Pancreas (tissue), 10 donors: ENCODE measurements at places on chromosomes 12 and 14. TPM values are rescaled to one million over a fixed set of nuclear protein-coding genes. Genes with fewer than 3 reads are reported as not detected.

Gene ACOT6
- not detected for polyA plus RNA-seq

Gene EIF4B
- polyA plus RNA-seq: 88.6 TPM

Gene PRIMA1
- polyA plus RNA-seq: 0.27 TPM

Gene RTRAF
- polyA plus RNA-seq: 96.4 TPM

Gene MGP
- 112 TPM for polyA plus RNA-seq

Gene ESRRB
- 0.85 TPM for polyA plus RNA-seq

Gene UTP20
- 2.0 TPM for polyA plus RNA-seq

Gene NXPH4
- polyA plus RNA-seq: 0.28 TPM

Gene HSP90AA1
- 106 TPM for polyA plus RNA-seq

Gene TFCP2
- polyA plus RNA-seq: 6.7 TPM

Gene TRHDE
- polyA plus RNA-seq: 2.2 TPM

Gene PLBD2
- polyA plus RNA-seq: 11.4 TPM

Gene KRT6A
- polyA plus RNA-seq: 0.82 TPM

Gene PLXNC1
- polyA plus RNA-seq: 0.53 TPM

Gene SLC39A5
- 307 TPM for polyA plus RNA-seq

Gene ZNF891
- 0.95 TPM for polyA plus RNA-seq

Gene PIK3C2G
- 1.6 TPM for polyA plus RNA-seq

Gene RNASE3
- polyA plus RNA-seq: not detected

Gene CHPT1
- polyA plus RNA-seq: 14.0 TPM

Gene GCH1
- 42.6 TPM for polyA plus RNA-seq

Gene GPD1
- 11.3 TPM for polyA plus RNA-seq

Gene ITGA5
- polyA plus RNA-seq: 32.2 TPM

Gene CBX5
- 10.0 TPM for polyA plus RNA-seq

Gene SIRT4
- polyA plus RNA-seq: 1.4 TPM

Gene MEG3
- 1,150 TPM for polyA plus RNA-seq

Gene MORN3
- 0.99 TPM for polyA plus RNA-seq

Gene PMCH
- polyA plus RNA-seq: not detected

Gene SEL1L
- polyA plus RNA-seq: 54.5 TPM

Gene SERPINA10
- polyA plus RNA-seq: 4.3 TPM

Gene LRRC43
- polyA plus RNA-seq: 1.6 TPM

Gene OTOGL
- polyA plus RNA-seq: 2.9 TPM

Gene MANSC4
- 2.3 TPM for polyA plus RNA-seq

Gene KLHDC1
- polyA plus RNA-seq: 2.7 TPM

Gene ERC1
- polyA plus RNA-seq: 5.5 TPM

Gene ERP27
- polyA plus RNA-seq: 41.8 TPM

Gene USP5
- polyA plus RNA-seq: 25.2 TPM

Gene CPNE6
- not detected for polyA plus RNA-seq

Gene LAG3
- polyA plus RNA-seq: 0.91 TPM

Gene ZDHHC22
- 0.19 TPM for polyA plus RNA-seq

Gene LTBR
- 74.2 TPM for polyA plus RNA-seq

Gene PSMA3
- polyA plus RNA-seq: 74.7 TPM

Gene CIROP
- polyA plus RNA-seq: not detected

Gene AMDHD1
- polyA plus RNA-seq: 1.8 TPM

Gene HCAR2
- polyA plus RNA-seq: 0.08 TPM

Gene NUAK1
- polyA plus RNA-seq: 1.6 TPM

Gene RTN1
- 42.0 TPM for polyA plus RNA-seq

Gene CKAP4
- polyA plus RNA-seq: 5.6 TPM

Gene CHGA
- polyA plus RNA-seq: 1,505 TPM

Gene KLHL28
- polyA plus RNA-seq: 1.5 TPM
